ENCODE measurements at places on chromosomes 1 and 21.
A peak's percentile ranks its signal among the peaks of the same experiment; 100 is the strongest.

- no peak for DNase-seq
Observed at GRCh38 chr1:186404454-186405051, 28.9 kb downstream of the ODR4 start.

DNA sequence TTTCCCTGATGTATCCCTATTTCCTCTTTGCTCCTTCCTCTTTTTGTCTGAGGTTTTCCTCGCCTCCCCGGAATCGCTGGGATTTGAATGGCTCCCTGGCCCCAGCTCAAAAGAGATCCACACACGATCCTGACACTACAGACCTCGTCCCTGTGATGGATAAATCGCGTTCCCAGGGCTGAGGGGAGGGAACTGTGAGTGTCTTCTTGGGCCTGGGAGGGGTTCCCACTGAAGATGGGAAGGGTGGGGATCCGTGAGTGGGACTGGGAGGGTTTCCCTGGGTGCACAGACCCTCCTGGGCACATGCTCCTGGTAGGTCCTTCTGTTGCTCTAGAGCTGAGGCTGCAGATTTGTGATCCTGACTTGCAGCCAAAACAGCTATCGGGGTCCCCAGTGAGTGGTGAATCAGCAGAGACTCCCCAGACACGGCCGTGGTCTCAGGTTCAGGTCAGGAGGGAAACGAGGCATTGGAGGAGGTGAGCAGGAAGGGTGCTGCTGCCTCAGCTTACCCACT lies 591.0 kb downstream of the PTPRU start:
- no peak for DNase-seq

GRCh38 chr1:201433609-201434008 lies 12.1 kb upstream of the TNNI1 start:
- DNase-seq, result no peak

DNA sequence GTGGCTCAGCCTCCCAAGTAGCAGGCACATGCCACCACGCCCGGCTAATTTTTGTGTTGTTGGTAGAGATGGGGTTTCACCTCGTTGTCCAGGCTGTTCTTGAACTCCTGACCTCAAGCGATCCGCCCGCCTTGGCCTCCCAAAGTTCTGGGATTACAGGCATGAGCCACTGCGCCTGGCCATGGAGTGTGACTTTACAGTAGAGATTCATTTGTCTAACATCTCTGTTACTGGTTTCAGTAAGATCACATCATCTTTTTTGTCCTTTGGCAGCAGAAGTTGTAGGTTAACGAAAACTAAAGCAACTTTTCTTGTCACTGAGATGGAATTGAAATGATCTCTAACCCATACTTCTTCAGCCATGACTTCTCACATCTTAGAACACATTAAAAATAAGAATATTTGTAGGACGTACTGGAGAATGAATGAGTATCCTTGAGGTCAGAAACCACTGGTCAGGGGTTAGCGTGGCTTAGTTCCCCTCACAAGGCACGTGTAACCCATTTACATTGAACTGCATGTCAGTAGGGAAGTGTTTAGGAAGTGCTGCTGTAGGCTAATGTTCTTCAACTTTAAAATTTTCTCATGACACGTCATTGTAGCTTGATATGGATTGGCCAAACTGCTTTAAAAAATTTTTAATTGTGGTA lies 75.9 kb downstream of the CAMTA1 start:
- DNase-seq, result no peak

DNA sequence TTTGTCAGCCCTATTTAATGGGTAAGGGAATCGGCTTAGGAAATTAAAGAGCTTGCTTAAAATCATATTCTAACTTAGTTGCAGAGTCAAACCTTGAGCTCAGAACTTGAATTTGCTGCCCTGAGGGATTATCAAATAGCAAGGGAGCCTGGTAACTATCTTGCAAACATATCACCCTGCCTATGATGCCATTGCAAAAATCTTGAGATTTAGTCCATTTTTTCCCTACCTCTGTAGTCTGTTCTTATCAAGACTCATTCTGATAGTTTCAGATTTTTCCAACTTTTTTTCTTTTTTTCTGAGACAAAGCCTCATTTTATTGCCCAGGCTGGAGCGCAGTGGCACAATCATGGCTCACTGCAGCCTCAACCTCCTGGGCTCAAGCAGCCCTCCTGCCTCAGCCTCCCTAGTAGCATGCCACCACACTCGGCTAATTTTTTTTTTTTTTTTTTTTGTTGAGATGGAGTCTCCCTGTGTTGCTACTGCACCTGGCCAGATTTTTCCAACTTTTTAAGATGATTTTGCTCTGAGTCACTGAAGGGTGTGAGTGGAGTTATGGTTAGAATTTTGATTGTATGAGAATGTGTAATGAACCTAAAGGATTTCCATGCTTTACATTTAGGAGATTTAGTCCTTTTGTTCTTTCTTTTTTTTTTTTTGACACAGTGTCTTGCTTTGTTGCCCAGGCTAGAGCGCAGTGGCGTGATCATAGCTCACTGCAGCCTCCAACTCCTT lies 12.2 kb downstream of the SARS1 start:
- DNase-seq, result no peak

DNA sequence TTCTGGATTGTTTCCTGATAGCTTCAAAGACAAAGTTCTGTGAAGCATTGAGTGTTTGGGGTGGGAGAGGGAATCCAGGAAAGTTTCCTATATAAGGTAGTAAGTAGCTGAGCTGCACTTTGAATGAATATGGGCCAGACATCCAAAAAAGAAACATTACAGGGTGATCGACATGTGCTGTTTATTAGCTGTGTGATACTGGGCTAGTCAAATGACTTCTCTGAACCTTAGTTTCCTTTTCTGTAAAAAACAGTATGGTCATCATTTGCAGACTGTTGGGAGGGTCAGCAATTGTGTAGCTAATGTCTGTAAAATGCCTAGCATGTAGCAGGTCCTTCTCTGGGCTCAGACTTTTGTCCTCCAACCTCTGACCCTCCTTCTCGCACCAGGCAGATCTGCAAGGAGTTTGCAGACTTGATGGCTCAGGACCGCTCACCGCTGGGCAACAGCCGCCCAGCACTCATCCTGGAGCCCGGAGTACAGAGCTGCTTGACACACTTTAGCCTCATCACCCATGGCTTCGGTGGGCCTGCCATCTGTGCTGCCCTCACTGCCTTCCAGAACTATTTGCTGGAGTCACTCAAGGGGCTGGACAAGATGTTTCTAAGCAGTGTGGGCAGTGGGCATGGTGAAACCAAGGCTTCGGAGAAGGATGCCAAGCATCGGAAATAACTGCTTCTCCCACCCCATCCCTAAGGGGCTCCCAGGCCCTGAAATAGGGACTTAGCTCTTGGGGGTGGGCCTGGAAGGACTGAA lies 21.1 kb downstream of the TFAP2E start:
- no peak for DNase-seq

DNA sequence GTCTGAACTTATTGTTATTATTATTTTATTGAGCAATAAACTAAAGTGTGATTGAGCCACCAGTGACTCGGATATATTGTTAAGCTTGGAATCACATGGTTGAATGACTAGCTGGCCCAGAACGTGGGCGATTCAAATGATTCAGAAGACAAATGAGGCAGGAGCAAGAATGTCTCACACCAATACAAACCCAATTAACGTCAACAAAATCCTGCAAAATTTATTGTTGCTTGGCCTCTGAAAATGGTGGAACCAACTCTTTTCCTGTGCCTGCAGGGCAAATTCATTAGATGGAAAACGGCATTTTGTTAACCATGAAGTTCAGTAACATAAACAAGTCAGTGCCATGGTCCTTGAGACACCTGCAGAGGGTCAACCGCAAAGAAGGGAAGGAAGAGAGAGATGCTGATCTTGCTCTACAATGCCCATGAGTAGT lies 482.0 kb downstream of the SETD4 start:
- DNase-seq, result no peak

GRCh38 chr1:63319046-63320021 lies 3.0 kb upstream of the FOXD3 start:
- no peak for DNase-seq

DNA sequence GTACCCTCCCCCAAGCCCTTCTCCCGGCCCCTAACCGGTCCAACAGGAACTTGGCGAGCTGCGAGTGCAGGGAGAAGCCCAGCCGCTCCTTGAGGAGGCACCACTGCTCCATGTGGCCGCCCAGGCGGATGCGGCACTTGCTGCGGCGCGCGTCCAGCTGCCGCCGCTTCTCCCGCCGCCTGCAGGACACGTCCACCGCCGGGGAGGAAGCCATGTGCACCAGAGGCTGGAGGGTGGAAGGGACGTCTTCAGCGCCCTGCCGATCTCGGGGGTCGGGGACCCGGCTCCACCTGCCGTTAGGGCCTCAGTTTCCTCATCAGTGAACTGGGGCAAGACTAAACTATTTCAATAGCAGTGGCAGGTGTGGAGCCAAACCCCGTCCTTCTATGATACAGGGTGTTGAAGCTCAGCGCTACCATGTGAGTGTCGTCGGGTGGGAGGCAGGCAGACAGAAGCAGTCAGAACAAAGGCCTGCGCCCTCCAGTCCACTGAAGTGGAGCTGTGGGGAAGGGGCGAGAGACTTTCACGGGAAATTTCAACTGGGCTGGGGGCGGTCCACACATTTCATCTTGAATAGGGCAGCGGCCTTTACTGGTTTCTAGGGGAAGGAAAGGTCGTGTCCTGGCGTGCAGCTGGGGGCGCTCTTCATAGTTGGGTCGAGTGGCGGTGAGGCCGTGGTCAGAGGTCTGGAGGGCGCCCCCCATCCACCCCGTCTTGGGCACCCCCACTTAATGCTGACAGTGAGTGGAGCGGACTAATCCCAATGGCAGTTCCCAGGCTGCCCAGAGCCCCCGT lies 592 bp downstream of the ZNF692 start:
- DNase-seq, result peak; percentile 78

GRCh38 chr1:227035316-227035715 lies 95.2 kb downstream of the COQ8A start:
- no peak for DNase-seq

- no peak for DNase-seq
Observed at GRCh38 chr1:78184460-78185072, 138.8 kb downstream of the GIPC2 start.

- no peak for DNase-seq
Observed at GRCh38 chr1:45718289-45718688, 30.3 kb downstream of the TMEM69 start.

- no peak for DNase-seq
Observed at GRCh38 chr1:92583821-92584760, 97.4 kb upstream of the GFI1 start.

GRCh38 chr1:36148821-36149236 lies 457 bp downstream of the TRAPPC3 start:
- no peak for DNase-seq

DNA sequence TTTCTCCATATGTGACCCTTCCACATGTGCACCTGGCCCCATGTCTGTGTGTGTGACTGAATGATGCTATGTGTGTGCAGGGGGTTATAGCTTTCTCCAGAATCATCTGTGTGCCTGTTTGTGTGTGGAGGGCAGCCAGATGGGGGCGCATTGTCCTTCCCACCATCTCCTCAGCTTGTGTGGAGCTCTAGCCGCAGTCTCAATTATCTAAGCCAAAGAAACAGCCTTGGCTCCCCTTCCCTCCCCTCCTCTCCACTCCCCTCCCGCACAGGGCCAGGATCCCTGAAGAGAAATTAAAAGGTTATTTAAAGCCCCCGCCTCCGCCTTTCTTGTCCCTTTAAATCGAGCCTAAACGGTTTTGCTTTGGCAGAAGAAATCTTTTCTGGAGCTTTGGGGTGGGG lies 1.8 kb upstream of the DMBX1 start:
- DNase-seq, result no peak

- DNase-seq, result no peak
Observed at GRCh38 chr1:18384471-18384870, 96.3 kb upstream of the KLHDC7A start.

GRCh38 chr1:6464514-6464836 lies 1.5 kb downstream of the TNFRSF25 start:
- DNase-seq, result peak; percentile 64

DNA sequence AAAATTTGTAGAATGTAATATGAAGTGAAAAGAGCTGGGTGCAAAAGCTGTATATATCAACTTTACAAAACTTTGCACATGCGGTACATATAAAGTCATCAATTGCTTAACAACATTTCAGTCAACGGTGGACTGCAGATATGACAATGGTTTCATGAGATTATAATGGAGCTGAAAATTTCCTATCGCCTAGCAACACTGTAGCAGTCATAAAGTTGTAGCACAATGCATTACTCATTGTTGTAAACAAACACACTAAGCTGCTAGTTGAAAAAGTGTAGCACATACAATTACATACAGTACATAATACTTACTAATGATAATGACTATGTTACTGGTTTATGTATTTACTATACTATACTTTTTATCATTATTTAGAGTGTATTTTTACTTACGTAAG lies 64.0 kb downstream of the RGS7 start:
- no peak for DNase-seq

- DNase-seq, result no peak
Observed at GRCh38 chr1:221775206-221775605, 33.3 kb upstream of the DUSP10 start.

DNA sequence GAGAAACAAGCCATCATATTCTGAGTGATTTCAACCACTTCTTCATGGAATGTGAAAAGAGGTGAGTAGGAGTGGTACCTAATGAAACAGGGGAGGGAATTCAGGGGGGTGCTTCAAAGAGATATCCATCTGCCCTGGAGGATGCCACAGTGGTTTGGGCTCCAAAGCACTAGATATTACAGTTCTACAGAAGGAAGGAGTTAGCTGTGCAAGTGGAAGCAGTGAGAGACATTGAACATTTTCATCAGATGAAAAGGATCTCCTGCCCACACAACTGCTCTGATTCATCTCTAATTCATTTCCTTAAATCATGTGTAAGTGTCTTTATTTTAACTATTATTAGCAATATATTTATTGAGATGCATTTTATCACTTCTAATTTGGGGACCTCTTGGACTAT lies 2.8 kb upstream of the RGS5 start:
- DNase-seq, result no peak

DNA sequence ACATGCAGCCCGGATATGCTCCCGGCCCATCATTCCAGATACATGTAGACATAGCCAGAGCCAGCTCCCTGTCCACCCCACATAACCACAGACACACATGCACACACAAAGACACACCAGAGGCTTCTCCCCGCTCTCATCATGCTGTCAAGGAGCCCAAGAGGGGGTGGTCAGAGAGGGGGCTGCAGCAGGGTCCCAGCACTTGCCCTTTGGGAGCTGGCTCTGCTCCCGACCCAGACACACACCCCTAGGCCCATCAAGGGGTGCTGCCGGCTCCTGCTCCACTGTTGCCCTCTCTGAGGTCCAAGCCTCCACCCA lies 2.6 kb downstream of the PTAFR start:
- no peak for DNase-seq

DNA sequence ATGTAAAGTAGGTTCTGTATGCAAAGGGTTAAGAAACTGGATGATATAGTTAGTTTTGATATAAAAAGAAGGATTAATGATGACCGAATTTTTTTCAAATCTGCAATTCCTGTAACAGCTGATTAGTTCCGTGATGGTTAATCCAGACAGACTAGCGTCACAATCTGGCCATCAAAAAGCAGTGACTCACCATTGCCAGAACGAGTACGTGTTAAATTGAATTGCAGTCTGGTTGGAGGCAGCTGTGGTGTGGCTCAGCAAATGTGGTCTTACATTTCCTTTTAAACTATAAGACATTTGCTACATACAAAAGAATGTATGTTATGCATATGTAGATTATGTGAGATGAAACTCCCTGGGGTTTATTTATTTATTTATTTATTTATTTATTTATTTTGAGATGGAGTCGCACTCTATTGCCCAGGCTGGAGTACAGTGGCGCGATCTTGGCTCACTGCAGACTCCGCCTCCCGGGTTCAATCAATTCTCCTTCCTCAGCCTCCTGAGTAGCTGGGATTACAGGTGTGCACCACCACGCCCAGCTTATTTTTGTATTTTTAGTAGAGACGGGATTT lies 139.8 kb downstream of the RYR2 start:
- DNase-seq, result no peak
